ENCODE measurements at places on chromosomes 4 and X.

GRCh38 chrX:68832101-68832416 lies 3.2 kb downstream of the EFNB1 start:
- no peak for DNase-seq

DNA sequence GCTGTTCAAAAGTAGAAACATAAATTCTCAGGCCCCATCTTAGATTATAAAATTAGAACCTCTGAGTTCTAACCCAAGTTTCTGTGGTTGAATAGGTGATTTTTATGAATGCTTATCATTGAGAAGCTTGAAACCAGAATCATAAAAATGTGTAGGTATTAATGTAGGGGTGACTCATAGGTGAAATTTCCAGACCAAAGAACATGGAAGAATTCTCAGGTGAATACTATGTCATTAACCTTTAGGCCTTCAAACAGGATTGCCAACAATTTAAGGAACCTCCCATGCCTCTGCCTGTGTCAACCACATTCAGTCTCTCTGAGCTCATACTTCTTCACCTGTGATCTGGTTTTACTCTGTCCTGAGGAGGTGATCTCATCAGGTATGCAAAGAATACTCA lies 177.8 kb downstream of the NPFFR2 start:
- no peak for DNase-seq

GRCh38 chr4:4734425-4734824 lies 125.0 kb upstream of the MSX1 start:
- no peak for DNase-seq

DNA sequence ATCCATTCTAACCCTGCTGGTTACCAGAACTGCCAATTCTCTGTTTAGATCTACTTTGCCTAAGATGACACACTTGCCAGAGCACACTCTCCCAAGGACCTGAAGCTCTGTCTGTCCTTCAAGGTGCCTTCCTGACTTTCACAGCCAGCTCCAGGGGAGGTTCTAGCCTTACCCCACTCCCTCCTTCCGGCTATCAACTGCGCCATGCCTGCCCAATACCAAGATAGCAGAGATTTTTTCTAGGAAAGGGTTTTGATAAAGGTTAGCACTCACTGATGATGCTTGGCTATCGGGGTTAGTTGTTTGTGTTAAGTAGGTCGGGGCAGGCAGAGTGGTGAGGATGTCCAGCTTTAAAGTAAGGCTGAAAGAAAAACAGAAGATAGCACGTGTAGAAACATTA lies 14.3 kb downstream of the ALPK1 start:
- DNase-seq = no peak

DNA sequence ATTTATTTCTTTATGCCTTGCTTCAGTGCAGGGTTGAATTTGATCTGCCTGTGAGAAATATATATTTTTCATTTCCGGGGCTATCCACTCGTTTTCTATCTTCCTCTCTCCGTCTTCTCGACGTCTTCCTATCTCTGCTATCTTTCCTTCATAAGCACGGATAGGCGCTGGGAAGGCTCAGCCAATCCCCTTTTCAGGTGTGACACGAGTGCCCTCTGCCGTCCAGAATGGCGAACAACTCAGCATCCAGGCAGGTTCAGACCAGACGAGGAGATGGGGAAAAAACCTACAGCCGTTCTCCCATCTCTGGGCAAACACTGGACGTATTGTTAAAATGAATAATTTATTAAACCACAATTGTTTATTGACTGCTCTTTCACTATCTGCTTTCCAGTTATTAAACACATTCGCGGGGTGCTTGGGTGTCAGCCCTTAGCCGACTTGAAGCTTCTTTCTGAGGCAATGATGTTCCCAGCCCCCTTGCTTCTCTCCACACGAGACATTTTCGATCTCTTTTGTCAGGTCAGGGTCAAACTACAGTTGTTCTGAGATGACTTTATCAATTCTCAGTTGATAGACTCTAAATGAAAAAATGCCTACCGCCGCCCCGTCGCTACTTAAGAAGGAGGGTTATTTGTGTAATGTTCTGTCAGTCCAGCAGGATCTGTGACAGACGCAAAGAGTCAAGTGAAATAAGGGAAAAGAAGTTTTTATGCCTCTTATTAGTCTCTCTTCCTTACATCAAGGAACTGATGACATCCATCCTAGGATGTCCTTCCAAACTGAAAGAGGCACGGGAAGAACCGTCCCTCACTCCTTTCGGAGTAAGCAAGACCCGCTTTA lies 96.3 kb upstream of the NOCT start:
- no peak for DNase-seq

- no peak for DNase-seq
Observed at GRCh38 chr4:73345399-73345975, 58.6 kb upstream of the ALB start.

DNA sequence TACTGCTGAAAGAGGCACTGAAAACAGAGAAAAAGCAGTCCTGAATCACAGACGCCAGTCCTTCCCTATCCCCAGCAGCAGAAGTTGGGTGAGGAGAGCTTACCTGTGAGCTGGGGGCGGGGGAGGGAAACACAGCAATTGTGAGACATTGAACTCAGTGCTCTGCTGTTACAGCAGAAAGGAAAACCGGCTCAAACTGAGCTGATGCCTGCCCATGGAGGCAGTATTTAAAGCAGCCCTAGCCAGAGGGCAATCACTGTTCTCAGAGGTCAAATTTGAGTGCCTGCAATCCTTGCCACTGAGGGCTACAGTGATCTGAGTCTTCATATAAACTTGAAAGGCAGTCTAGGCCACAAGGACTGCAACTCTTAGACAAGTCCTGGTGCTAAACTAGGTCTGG lies 220.7 kb downstream of the GRXCR1 start:
- DNase-seq = no peak

Measured in vagina (tissue), 2 donors.